ENCODE measurements at places on chromosomes 1 and 21. TPM values are rescaled to one million over a fixed set of nuclear protein-coding genes. Genes with fewer than 3 reads are reported as not detected.

Gene AMY1C
- total RNA-seq: not detected

Gene PRAMEF27
- total RNA-seq: not detected

Gene CHI3L1
- 0.18 TPM for total RNA-seq

Gene C1orf141
- 0.11 TPM for total RNA-seq

GRCh38 chr1:18670121-18670867 is 39.6 kb downstream of the PAX7 start:
- no peak for DNase-seq

DNA sequence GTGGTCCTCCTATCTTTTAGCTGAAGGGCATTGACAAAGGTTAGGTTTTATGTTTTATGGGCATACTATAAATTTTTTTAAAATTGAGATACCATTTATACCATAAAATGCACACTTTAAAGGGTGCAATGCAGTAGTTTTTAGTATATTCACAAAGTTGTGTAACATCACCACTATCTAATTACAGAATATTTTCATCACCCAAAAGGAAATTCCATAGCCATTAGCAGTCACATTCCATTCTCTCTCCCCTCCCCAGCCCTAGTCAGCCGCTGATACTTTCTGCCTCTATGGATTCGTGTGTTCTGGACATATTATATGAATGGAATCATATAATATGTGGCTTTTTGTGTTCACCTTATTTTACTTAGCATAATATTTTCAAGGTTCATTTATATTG is 135.8 kb upstream of the B3GALT2 start:
- DNase-seq: no peak

DNA sequence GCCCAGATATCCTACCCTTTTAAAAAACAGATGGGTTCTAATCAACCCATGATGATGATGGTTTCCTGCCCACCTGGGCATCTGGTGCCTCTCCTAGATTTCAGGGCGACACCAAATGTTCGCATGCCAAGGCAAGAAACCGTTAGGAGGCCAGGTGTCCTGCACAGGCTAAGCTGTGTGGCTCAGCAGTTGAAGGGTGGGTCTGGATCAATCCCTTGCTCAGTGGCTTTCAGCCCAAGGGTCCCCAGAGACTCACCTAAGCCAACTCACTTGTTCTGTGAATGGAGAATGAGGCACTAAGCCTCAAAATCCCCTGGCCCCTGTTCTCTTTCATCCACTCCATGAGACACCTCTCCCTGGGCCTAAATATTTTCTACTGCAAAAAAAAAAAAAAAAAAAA is 169.1 kb upstream of the EDN2 start:
- peak; percentile 3 for DNase-seq

- peak; percentile 53 for DNase-seq
Observed at GRCh38 chr1:181135437-181135731, 46.9 kb downstream of the IER5 start.

Measured in activated CD4-positive, alpha-beta T cell treated with anti-CD3 and anti-CD28 coated beads for 36 hours (primary cell).